ENCODE measurements at places on chromosomes 5 and 9.

DNA sequence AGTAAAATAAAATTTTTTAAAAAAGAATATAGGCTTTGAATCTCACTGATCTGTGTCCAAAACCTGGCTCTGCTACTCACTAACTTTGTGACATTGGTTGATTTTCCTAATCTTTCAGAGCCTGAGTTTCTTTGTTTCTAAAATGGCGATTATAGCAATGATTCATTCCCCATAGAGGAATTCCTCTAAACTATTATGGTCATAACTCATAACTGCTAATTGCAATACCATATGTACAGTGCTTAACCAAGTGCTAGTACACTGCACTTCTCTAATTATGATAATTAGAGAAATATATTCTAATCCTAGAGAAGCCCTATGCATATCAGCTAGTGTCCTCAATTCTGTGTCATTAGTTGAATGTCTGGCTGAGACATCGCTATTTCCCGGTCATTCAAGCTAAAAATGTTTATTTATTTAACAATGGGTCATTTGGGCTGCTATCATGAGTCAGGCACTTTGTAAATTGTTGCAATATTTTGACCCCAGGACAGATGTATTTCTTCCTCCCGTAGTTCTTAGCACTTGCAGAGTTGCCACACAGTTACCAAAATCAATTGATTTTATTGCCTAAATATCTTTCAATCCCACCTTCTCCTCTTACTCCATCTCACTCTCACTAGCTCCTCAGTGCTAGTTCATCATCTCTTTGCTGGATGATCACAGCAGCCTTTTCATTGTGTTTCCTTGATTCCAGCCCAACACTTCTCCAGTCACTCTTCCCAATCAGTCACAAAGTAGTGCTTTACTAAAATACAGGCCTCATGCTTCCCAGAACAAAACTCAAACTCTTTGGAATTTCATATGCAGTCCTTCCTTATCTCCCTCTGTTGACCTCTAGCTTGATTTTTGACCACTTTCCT is 200.9 kb upstream of the PAPPA start:
- DNase-seq, result no peak
- H3K27ac ChIP-seq, result no peak overlapping the region
- H3K4me1 ChIP-seq, result no peaks in the 10 kb centered on the region
- H3K27me3 ChIP-seq, result no peaks in the 10 kb centered on the region
- H3K36me3 ChIP-seq, result no peaks in the 10 kb centered on the region
- no peak overlapping the region for H3K4me3 ChIP-seq

GRCh38 chr9:108272349-108272899 is 583.4 kb downstream of the ACTL7B start:
- no peak overlapping the region for H3K4me3 ChIP-seq
- no peak for DNase-seq
- no peaks in the 10 kb centered on the region for H3K36me3 ChIP-seq
- no peaks in the 10 kb centered on the region for H3K4me1 ChIP-seq

- no peaks in the 10 kb centered on the region for H3K36me3 ChIP-seq
- H3K27me3 ChIP-seq, result peaks cover 7% of the 10 kb centered on the region
- peak overlapping the region; percentile 67 for H3K4me3 ChIP-seq
- peaks cover 7% of the 10 kb centered on the region for H3K4me1 ChIP-seq
Measured at GRCh38 chr9:23824830-23825591, 1.0 kb downstream of the ELAVL2 start.

GRCh38 chr5:124649491-124650146 is 96.8 kb downstream of the ZNF608 start:
- peak overlapping the region; percentile 33 for H3K4me3 ChIP-seq
- no peaks in the 10 kb centered on the region for H3K27me3 ChIP-seq

GRCh38 chr9:127977009-127977883 is 3.5 kb downstream of the EEIG1 start:
- H3K4me1 ChIP-seq, result peaks cover 84% of the 10 kb centered on the region
- peak overlapping the region; percentile 73 for H3K27ac ChIP-seq
- DNase-seq, result no peak
- no peaks in the 10 kb centered on the region for H3K36me3 ChIP-seq

GRCh38 chr9:35481347-35481975 is 8.4 kb upstream of the RUSC2 start:
- no peak overlapping the region for H3K4me3 ChIP-seq
- H3K36me3 ChIP-seq, result no peaks in the 10 kb centered on the region
- H3K27ac ChIP-seq, result no peak overlapping the region
- peaks cover 11% of the 10 kb centered on the region for H3K4me1 ChIP-seq
- no peak for DNase-seq
- H3K27me3 ChIP-seq, result no peaks in the 10 kb centered on the region

DNA sequence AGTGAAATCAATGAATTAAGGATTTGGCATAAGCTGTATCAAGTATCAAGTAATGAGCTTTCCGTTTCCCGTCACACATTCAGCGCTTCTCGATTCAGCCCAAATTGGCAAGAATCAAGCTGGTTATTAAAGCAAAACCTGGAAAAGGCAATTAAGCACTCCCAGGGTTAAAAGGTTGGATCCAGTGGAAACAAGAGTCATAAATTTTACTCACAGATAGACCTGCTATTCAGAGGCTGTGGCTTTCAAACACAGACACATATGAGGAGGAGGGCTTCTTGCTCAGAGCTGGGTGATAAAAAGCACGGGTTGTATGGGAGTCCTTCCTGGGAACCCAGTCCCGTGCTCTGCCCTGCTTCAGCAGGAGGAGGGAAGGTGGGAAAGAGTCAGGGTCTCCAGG is 112.3 kb upstream of the CXCL14 start:
- H3K27ac ChIP-seq, result no peak overlapping the region
- no peak for DNase-seq
- no peaks in the 10 kb centered on the region for H3K27me3 ChIP-seq
- H3K4me3 ChIP-seq, result no peak overlapping the region
- H3K36me3 ChIP-seq, result no peaks in the 10 kb centered on the region

- no peak for DNase-seq
- H3K27me3 ChIP-seq, result no peaks in the 10 kb centered on the region
- H3K4me3 ChIP-seq, result no peak overlapping the region
Measured at GRCh38 chr5:173625673-173626504, 9.4 kb upstream of the BOD1 start.

DNA sequence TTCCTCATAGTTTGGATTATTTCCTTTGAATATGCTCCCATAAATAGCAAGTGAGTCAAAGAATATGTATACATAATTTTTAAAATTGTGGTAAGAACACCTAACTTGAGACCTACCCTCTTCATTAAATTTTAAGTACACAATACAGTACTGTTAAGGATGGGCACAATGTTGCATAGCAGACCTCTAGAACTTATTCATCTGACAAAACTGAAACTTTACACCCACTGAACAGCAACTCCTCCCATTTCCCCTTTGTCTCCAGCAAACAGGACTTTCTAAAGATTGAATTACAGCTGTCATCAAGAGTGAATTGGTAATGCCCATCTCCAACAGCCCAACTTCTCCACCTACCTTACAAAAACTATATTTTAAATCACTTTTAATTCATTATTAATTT is 388.9 kb downstream of the HTR1A start:
- H3K27ac ChIP-seq, result no peak overlapping the region
- DNase-seq, result no peak
- no peak overlapping the region for H3K4me3 ChIP-seq
- H3K27me3 ChIP-seq, result no peaks in the 10 kb centered on the region

GRCh38 chr9:109926421-109926869 is 146.4 kb downstream of the PALM2AKAP2 start:
- H3K27me3 ChIP-seq, result no peaks in the 10 kb centered on the region
- no peaks in the 10 kb centered on the region for H3K4me1 ChIP-seq
- H3K36me3 ChIP-seq, result peaks cover 7% of the 10 kb centered on the region
- no peak for DNase-seq
- H3K27ac ChIP-seq, result no peak overlapping the region

GRCh38 chr5:33180900-33181299 is 259.9 kb upstream of the TARS1 start:
- no peaks in the 10 kb centered on the region for H3K27me3 ChIP-seq
- H3K36me3 ChIP-seq, result no peaks in the 10 kb centered on the region
- no peaks in the 10 kb centered on the region for H3K4me1 ChIP-seq
- no peak for DNase-seq
- no peak overlapping the region for H3K4me3 ChIP-seq

GRCh38 chr5:72878854-72879253 is 62.4 kb downstream of the TNPO1 start:
- peaks cover 30% of the 10 kb centered on the region for H3K36me3 ChIP-seq
- DNase-seq, result no peak
- H3K27me3 ChIP-seq, result no peaks in the 10 kb centered on the region
- H3K4me3 ChIP-seq, result no peak overlapping the region
- no peaks in the 10 kb centered on the region for H3K4me1 ChIP-seq

- DNase-seq, result no peak
- H3K4me1 ChIP-seq, result no peaks in the 10 kb centered on the region
- no peaks in the 10 kb centered on the region for H3K27me3 ChIP-seq
- H3K36me3 ChIP-seq, result no peaks in the 10 kb centered on the region
Measured at GRCh38 chr5:165134155-165134554, 1628.7 kb downstream of the MAT2B start.

GRCh38 chr9:95720496-95720895 is 155.0 kb upstream of the ERCC6L2 start:
- no peaks in the 10 kb centered on the region for H3K36me3 ChIP-seq
- no peak overlapping the region for H3K4me3 ChIP-seq
- no peak overlapping the region for H3K27ac ChIP-seq
- DNase-seq, result no peak

- H3K36me3 ChIP-seq, result no peaks in the 10 kb centered on the region
- DNase-seq, result no peak
- peaks cover 4% of the 10 kb centered on the region for H3K4me1 ChIP-seq
- no peak overlapping the region for H3K4me3 ChIP-seq
- H3K27ac ChIP-seq, result no peak overlapping the region
Measured at GRCh38 chr5:80060966-80061365, 25.8 kb downstream of the THBS4 start.

All from thoracic aorta (tissue), 2 donors.